ENCODE measurements at places on chromosomes 2 and 18. TPM values are rescaled to one million over a fixed set of nuclear protein-coding genes. Genes with fewer than 3 reads are reported as not detected.

The MEP1B gene
- total RNA-seq = not detected

The TRAF3IP1 gene
- total RNA-seq = 10.4 TPM

The ITGB1BP1 gene
- 58.1 TPM for total RNA-seq

The PSMA8 gene
- not detected for total RNA-seq

The CABYR gene
- 5.5 TPM for total RNA-seq

The TMEM182 gene
- total RNA-seq = 0.40 TPM

The ASAP2 gene
- total RNA-seq = 121 TPM

The ALK gene
- total RNA-seq = not detected

The DSG2 gene
- total RNA-seq = 0.07 TPM

The FBXO15 gene
- not detected for total RNA-seq

The TFPI gene
- 498 TPM for total RNA-seq

The MDH1 gene
- total RNA-seq = 129 TPM

The SOCS6 gene
- 28.4 TPM for total RNA-seq

The ASNSD1 gene
- 99.3 TPM for total RNA-seq

The KLHL41 gene
- 0.29 TPM for total RNA-seq

The TSPYL6 gene
- total RNA-seq = not detected

The ITPRID2 gene
- total RNA-seq = 356 TPM

The CDH7 gene
- total RNA-seq = not detected

The OSR1 gene
- 0.07 TPM for total RNA-seq

The ANKRD62 gene
- not detected for total RNA-seq

The NEDD4L gene
- total RNA-seq = 24.4 TPM

The ASIC4 gene
- total RNA-seq = not detected

The UGT1A3 gene
- total RNA-seq = not detected

The CIB4 gene
- not detected for total RNA-seq

The TBR1 gene
- under 0.01 TPM for total RNA-seq

The KRCC1 gene
- total RNA-seq = 17.2 TPM

The NYAP2 gene
- not detected for total RNA-seq

The MREG gene
- total RNA-seq = 5.5 TPM

The TRIM43 gene
- 0.07 TPM for total RNA-seq

The LIPT1 gene
- total RNA-seq = 7.8 TPM

The TMEM214 gene
- 50.4 TPM for total RNA-seq

The KLF11 gene
- 8.5 TPM for total RNA-seq

The MRO gene
- total RNA-seq = not detected

The SLC4A5 gene
- 0.80 TPM for total RNA-seq

The EEF1B2 gene
- 573 TPM for total RNA-seq

The WNT10A gene
- total RNA-seq = 0.07 TPM

The TUBA3D gene
- total RNA-seq = not detected

The RASGRP3 gene
- 42.4 TPM for total RNA-seq

The RAX gene
- not detected for total RNA-seq

The NOP58 gene
- 148 TPM for total RNA-seq

The BOLA3 gene
- total RNA-seq = 45.0 TPM

The TFCP2L1 gene
- not detected for total RNA-seq

The DAPL1 gene
- total RNA-seq = not detected

The LHCGR gene
- total RNA-seq = not detected

The OR6B2 gene
- not detected for total RNA-seq

The OBSL1 gene
- 17.1 TPM for total RNA-seq
